ENCODE measurements at places on chromosomes 11 and 22. TPM values are rescaled to one million over a fixed set of nuclear protein-coding genes. Genes with fewer than 3 reads are reported as not detected.
A peak's percentile ranks its signal among the peaks of the same experiment; 100 is the strongest.

Gene SULT4A1
- total RNA-seq, result 109 TPM

Gene CCDC89
- total RNA-seq, result 2.4 TPM

Gene GPHA2
- not detected for total RNA-seq

Gene KRTAP5-10
- total RNA-seq, result not detected

Gene MMP27
- total RNA-seq, result not detected

Gene OR6T1
- total RNA-seq, result not detected

Gene BAIAP2L2
- 8.3 TPM for total RNA-seq

Gene RIMBP3C
- total RNA-seq, result not detected

Gene LYVE1
- total RNA-seq, result 10.1 TPM

Gene CHST1
- 113 TPM for total RNA-seq

Gene OR8D4
- not detected for total RNA-seq

DNA sequence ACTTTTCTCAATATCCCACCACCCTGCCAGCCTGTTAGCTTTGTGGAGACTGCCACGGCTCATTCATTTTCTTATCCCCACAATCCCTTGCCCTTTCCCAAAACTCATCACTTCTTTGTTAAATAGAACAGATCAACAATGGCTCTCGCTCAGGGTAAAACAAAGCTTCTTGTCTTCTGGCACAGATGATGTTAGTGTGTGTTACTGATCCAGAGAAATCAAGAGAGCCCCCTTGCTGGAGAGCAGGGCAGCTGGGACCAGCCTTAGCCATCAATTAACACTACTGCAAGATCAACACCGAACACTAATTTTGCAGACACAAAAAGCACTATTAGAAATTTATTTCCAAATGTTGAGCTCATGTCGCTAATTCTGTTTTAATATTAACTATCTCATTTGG, 420.9 kb downstream of the TENM4 start:
- DNase-seq, result peak; percentile 47

DNA sequence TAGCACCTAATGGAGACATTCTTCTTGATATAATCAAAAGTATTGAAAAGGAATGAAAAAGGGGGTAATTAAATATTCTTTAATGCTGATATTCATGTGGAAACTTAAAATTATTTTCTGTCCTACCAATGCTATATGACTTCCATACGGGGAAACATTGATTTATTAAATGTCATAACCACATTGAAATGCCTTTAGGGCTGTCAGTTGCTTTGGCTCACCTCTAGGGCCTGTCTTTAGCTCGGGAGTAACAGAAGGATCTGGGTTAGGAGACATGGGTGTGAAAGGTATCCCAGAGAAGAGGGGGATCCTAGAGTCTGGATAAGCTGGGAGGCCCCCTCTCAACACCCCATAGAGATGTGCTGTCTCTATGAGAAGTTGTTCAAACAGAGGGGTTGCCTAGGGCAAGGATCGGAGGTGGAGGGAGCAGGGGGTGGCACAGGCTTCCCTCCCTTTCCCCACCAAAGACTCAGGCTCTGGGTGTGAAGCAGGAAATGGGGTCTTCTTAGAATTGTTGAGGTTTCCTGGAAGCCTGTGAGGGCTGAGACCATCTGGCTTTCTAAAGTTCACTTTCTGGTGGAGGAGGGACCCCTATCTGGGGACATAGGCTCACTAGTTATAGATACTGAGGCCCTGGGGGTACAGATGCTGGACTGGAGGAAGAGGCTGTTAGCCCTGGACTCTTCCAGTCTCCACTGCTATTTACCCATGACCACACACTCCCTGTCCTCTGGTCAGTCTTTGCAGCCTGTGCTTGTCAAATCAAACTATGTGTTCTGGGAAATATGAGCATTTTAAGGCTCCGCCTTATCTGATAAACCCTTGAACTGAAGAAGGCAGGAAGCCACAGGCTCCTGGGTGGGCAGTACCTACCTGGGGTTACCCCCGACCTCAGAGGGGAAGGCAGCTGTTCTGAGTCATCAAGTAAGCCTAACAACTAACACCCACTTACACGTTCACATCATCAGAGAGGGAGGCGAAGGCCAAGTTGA, 55.8 kb upstream of the RRAS2 start:
- no peak for DNase-seq

DNA sequence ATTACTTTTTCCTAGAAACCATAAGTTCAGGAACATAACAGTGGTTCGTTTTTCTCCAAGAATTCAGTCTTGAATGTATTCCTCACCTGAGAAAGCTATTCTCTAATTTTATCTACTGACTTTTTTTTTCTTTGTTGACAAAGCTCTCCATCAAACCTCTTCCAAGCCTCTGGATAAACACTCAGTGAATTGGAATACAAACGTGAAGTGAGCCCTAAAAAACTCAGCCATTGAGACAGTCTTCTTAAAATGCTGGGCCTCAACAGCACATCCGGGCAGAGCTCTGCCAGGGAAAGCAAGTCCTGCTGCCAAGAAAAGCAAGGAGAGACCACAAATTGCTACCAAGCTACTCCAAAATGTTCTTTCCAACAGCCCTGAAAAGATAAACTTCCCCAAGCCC, 7.7 kb upstream of the SLC1A2 start:
- DNase-seq, result no peak

GRCh38 chr22:47822422-47822821, 1060.0 kb downstream of the TBC1D22A start:
- no peak for DNase-seq

DNA sequence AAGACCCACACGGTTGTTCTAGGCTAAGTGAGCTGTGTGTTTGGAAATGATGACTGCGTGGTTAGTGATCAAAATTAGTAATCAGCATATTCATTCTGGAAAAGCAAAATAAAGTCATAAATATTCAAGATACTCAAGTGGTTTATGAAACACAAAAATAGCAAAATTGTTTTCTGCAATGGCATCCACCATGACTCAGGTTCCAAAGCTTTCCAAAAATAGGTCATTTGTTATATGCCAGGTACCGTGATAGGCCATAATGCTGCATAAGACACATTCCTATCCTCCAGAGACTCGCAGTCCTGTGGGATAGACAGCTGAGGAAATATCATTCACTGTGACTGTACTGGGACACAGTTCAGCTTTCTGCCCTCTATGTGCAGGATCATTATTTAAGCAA, 2.4 kb upstream of the ATL3 start:
- no peak for DNase-seq

DNA sequence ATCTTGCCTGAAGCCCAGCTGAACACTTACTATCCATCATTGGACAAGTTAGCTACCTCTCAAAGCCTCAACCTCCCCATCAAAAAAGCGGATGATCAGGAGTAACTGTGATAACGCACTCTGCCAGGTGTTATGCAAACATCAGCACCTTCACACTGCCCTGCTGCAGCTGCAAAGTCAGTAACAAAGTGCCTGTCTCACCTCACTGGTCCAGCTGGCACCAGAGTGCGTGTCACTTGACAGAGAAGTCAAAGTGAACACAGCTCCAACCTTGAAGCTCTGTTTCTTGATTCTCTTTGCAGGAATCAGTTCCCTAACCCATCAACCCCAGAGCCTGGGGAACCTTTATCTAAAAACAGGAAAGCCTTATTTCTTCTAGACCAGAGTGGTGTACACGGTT, 413.6 kb downstream of the CTTN start:
- no peak for DNase-seq

GRCh38 chr11:59865031-59865430, 1.3 kb downstream of the TCN1 start:
- no peak for DNase-seq

DNA sequence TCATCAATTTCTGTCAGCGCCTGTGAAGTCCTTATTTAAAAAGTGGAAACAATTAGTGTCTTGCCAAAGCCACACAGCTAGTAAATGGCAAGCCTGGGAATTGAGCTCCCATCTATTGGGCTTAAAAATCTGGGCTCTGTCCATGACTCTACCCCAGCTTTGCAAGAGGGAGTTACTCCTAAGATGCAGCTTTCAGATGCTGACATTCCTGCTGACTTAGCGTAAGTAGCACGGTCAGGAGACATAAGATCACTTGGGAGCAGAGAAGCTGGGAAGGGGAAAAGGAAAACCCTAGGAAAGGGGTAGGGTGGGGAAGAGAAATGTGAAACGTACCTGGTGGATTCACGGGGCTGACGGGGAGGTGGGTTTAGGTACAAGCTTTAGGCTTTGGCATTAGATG, 36.0 kb upstream of the OR4B1 start:
- no peak for DNase-seq

- DNase-seq, result no peak
Observed at GRCh38 chr11:44427432-44427831, 117.5 kb upstream of the ALX4 start.

- no peak for DNase-seq
Observed at GRCh38 chr11:72111300-72112142, 974 bp downstream of the ANAPC15 start.

DNA sequence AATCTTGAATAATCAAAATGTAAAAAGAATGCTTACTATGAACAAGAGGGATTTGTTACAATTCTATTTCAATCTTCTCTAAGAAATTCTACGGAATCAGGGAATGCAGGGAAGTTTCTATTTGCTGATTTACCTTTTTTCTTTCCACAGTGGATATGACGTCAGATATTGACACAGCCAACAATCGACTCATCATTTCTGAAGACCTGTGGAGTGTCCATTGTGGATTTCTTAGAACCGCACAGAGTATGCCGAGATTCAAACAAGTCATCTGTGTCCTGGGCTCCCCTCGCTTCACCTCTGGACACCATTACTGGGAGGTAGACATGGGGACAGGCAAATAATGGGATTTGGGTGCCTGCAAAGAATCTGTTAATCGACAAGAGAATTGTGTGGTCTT, 4.1 kb upstream of the RFPL1 start:
- no peak for DNase-seq

- no peak for DNase-seq
Observed at GRCh38 chr11:112537846-112538330, 277.2 kb upstream of the PLET1 start.

GRCh38 chr11:1073851-1074243, 827 bp upstream of the MUC2 start:
- DNase-seq, result no peak

GRCh38 chr22:49892226-49892899, 25.9 kb downstream of the ALG12 start:
- DNase-seq, result no peak

DNA sequence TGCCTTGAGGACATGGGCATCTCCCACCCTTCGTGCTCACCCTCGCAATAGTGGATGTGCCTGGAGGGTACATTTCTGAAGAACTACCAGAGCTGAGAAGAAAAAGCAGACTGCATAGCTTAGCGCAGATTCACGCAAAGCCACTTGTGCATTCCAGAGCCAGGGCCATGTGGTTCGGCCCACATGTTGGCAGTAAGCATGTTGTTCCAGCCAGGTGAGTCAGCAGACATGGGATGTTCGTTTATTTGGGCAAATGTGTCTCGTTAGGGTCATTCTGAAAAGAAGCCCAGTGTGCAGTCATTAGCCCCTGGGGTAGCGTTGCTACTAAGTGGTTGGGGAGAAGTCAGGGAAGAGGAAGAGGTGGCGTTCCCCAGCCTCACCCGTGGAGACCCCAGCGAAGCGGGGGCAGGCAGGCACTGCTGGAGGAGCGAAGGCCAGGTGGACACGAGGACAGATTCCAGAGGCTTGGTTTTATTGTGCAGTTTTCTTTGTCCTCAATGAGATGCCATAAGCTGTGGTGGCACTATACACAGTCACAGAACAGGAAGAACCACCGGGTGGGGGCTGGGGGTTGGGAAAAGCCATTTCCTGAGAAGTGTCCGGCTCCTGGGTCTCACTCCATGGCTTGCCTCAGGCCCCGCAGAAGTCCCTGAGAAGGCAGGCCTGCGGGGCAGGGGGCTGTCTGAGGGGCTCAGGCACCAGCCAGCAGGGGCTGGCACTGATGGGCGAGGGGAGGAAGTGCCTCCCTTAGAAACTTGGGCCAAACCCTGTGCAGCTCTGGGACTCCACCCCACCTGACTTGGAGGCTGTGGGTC, 5.0 kb downstream of the THY1 start:
- DNase-seq, result no peak

- DNase-seq, result peak; percentile 35
Observed at GRCh38 chr22:19448076-19448607, 631 bp upstream of the C22orf39 start.

- no peak for DNase-seq
Observed at GRCh38 chr11:65575568-65576231, at the start of gene EHBP1L1. Gene EHBP1L1, plus strand, starts transcription at chr11:65576053. Its CDS starts 250 bp downstream, at chr11:65576303.

GRCh38 chr11:94199136-94200130, 70.8 kb downstream of the PANX1 start:
- DNase-seq, result no peak

DNA sequence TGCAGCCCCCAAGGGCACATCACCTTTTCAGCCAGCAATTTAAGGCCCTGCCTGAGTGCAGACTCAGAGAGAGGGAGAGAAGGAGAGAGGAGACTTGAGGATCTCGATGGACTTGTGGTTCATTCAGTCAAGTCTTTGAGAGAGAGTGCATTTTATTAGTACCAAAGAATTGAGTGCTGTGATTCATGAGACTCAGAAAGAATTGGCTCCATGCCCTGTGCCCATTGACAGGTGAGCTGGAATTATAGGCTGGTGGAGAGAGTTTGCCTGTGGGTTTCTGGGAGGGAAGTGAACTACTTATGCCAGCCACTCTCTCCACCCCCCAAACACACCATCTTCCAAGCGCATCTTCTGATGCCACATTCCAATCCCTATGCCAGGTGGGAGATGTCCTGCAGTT, 236.8 kb downstream of the MN1 start:
- DNase-seq, result no peak

- DNase-seq, result no peak
Observed at GRCh38 chr11:107705027-107705426, 6.8 kb downstream of the SLN start.
